ENCODE measurements at places on chromosomes 6 and 20. TPM values are rescaled to one million over a fixed set of nuclear protein-coding genes. Genes with fewer than 3 reads are reported as not detected.
A peak's percentile ranks its signal among the peaks of the same experiment; 100 is the strongest.

MYLK4 gene
- 1.6 TPM for total RNA-seq

PRKN gene
- total RNA-seq: 22.2 TPM

SMAP1 gene
- total RNA-seq: 24.4 TPM

RAET1G gene
- total RNA-seq: 0.55 TPM

VNN1 gene
- 4.5 TPM for total RNA-seq

STXBP5 gene
- 10.6 TPM for total RNA-seq

SLC17A2 gene
- total RNA-seq: not detected

DNA sequence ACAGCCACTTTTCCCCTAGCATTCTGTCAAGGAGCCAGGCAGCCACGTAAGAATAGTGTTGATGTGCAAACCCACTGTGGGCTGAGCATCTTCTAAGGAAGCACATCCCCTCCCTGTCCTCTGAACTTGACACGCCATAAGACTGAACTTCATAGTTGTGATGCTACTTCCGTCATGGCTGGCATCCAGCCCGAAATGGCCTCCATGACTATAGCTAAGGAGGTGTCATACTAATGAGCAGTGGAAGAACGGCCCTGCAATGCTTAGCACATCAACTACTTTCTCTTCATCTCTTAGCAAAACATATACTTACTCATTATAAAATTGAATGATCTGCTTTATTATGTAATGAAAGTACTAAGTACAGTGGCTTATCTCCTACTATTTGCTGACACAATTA, 110.2 kb downstream of the GJA10 start:
- no peak for DNase-seq

- DNase-seq: no peak
Observed at GRCh38 chr6:143585241-143585640, 73.7 kb upstream of the FUCA2 start.

GRCh38 chr6:156110249-156110648, 654.6 kb upstream of the NOX3 start:
- no peak for DNase-seq

DNA sequence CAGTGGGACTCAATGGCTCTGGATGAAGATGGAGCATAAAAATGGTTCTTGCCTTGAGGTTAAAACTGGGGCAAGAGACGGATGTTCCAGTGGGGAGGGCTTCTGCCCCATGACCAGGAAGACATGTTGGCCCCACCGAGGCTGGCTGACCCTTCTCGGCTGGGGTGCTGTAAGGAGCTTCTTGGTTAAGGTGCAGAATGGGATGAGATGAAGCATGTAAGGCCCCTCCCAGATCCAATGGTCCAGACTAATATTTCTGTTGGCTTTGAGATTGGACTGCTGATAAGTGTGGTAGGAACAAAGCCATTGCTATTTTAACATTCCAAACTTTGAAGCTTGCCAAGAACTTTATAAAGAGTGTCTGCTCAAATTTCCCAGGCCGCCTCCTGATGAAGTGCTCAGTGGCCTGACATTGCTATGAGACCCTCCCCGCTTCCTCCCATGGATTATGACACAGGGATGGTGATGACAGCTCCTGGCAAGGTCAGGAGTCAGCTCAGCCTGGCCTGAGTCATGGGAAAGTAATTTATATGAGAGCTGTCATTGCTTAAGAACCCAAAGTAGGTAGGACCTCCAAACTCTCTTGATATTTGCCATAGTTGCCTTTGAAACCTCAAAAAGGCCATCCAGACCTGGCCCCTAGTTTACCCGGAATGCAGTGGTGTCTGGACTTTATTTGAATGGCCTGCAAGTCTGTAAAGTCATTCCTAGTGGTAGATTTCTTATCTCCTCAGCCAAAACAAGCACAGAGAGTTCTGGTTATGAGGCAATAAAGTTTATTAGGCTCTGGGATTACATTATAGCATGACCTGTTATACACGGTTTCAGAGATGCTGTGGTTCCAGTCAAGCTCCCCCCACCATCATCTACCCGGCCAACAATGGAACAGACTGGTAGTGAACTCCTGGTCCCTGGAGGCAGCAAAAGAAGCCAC, 55.2 kb downstream of the TGM2 start:
- DNase-seq: peak; percentile 87

GRCh38 chr6:19209202-19209601, 628.0 kb upstream of the ID4 start:
- no peak for DNase-seq

All from left cardiac atrium (tissue), 4 donors.